Keratinocyte (primary cell): ENCODE measurements at places on chromosomes 3 and 15. TPM values are rescaled to one million over a fixed set of nuclear protein-coding genes. Genes with fewer than 3 reads are reported as not detected.

DNA sequence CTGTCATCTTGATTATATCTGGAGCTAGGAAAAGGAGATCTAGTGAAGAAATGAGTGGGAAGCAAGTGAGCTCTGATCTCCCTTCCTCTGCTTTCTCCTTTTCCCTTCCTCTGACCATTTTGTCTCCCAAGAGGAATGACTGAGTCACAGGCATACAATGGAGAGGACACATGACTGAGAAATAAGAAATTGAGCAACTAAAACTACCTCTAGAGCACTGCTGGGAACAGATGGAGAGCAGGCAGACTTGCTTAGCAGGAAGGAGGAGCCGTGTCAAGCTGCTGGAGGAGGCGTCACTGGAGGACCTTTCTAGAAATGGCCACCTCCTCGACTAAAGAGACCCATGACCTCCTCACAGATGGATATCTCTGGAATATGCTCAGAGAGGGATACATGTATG, 66.9 kb upstream of the MYO5C start:
- H3K4me1 ChIP-seq, result no peaks in the 10 kb centered on the region
- DNase-seq, result peak; percentile 23
- no peak overlapping the region for H3K4me3 ChIP-seq

- DNase-seq, result no peak
- peaks cover 53% of the 10 kb centered on the region for H3K4me1 ChIP-seq
- H3K27ac ChIP-seq, result peak overlapping the region; percentile 98
- H3K27me3 ChIP-seq, result no peaks in the 10 kb centered on the region
- no peak overlapping the region for H3K4me3 ChIP-seq
Measured at GRCh38 chr3:14141602-14142341, 16.9 kb downstream of the TMEM43 start.

- H3K27me3 ChIP-seq, result no peaks in the 10 kb centered on the region
- no peak overlapping the region for H3K4me3 ChIP-seq
- H3K36me3 ChIP-seq, result no peaks in the 10 kb centered on the region
- DNase-seq, result no peak
- H3K27ac ChIP-seq, result no peak overlapping the region
Measured at GRCh38 chr3:165446555-165446954, 250.4 kb upstream of the SLITRK3 start.

- no peaks in the 10 kb centered on the region for H3K4me1 ChIP-seq
- no peak for DNase-seq
- peaks cover 2% of the 10 kb centered on the region for H3K36me3 ChIP-seq
- H3K4me3 ChIP-seq, result no peak overlapping the region
- H3K27ac ChIP-seq, result no peak overlapping the region
- no peaks in the 10 kb centered on the region for H3K27me3 ChIP-seq
Measured at GRCh38 chr3:124974691-124975090, 40.1 kb upstream of the MUC13 start.

LDHAL6B gene
- polyA plus RNA-seq, result not detected in 3 replicates

- H3K27ac ChIP-seq, result no peak overlapping the region
- no peak for DNase-seq
- H3K4me1 ChIP-seq, result no peaks in the 10 kb centered on the region
- peaks cover 9% of the 10 kb centered on the region for H3K36me3 ChIP-seq
- H3K27me3 ChIP-seq, result no peaks in the 10 kb centered on the region
- no peak overlapping the region for H3K4me3 ChIP-seq
Measured at GRCh38 chr15:72342385-72342784, 22.4 kb upstream of the CELF6 start.

EXD1 gene
- 0.02 to 0.17 TPM (median 0.16 TPM) in 3 replicates for polyA plus RNA-seq

EAF1 gene
- polyA plus RNA-seq, result 13.5 to 13.7 TPM (median 13.6 TPM) in 3 replicates

- no peak for DNase-seq
- H3K36me3 ChIP-seq, result no peaks in the 10 kb centered on the region
- no peak overlapping the region for H3K27ac ChIP-seq
Measured at GRCh38 chr15:98983334-98983733, 24.3 kb downstream of the PGPEP1L start.

SI gene
- not detected in 3 replicates for polyA plus RNA-seq

LSAMP gene
- polyA plus RNA-seq, result 0.12 TPM in 2 of 3 replicates, not detected in the other

DNA sequence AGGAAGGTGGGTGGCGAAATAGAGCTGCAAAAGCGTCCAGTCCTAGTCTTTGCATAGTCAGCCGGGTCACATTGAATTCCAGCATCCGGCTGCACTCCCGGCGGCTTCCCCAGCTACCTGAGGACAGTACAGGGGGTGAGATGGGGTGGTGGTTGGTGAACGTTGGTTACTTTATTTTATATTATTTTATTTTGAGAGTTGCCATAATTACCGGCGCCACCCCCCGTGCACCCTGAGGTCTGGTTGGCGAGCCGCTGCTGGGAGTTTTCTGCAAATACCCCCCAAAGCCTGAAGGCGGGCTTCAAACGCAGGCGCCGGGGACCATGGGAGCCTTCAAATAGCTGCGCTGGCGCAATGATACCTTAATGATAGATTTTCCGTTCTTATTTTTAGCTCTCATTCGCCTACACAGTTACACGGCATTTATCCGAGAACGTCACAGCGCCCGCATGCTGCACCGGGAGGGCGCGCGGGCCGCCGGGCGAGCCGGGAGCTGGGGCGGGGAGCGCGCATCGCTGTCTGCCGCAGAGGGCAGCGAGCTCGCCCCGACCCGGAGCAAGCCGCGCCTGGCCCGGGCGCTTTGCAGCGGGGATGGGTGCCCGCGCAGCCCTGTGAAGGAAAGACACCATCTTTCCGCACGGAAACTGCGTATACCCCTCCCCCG, 756 bp upstream of the RASGRF1 start:
- H3K27ac ChIP-seq, result no peak overlapping the region
- H3K4me1 ChIP-seq, result no peaks in the 10 kb centered on the region
- H3K27me3 ChIP-seq, result peaks cover 58% of the 10 kb centered on the region
- no peaks in the 10 kb centered on the region for H3K36me3 ChIP-seq
- no peak for DNase-seq
- no peak overlapping the region for H3K4me3 ChIP-seq

- no peak overlapping the region for H3K4me3 ChIP-seq
- no peak for DNase-seq
- no peaks in the 10 kb centered on the region for H3K27me3 ChIP-seq
- H3K27ac ChIP-seq, result peak overlapping the region; percentile 61
- H3K4me1 ChIP-seq, result peaks cover 36% of the 10 kb centered on the region
Measured at GRCh38 chr15:89772932-89773583, 3.1 kb upstream of the MESP2 start.

- peaks cover 4% of the 10 kb centered on the region for H3K4me1 ChIP-seq
- H3K27me3 ChIP-seq, result no peaks in the 10 kb centered on the region
Measured at GRCh38 chr15:45391746-45392583, 13.6 kb upstream of the GATM start.

DNA sequence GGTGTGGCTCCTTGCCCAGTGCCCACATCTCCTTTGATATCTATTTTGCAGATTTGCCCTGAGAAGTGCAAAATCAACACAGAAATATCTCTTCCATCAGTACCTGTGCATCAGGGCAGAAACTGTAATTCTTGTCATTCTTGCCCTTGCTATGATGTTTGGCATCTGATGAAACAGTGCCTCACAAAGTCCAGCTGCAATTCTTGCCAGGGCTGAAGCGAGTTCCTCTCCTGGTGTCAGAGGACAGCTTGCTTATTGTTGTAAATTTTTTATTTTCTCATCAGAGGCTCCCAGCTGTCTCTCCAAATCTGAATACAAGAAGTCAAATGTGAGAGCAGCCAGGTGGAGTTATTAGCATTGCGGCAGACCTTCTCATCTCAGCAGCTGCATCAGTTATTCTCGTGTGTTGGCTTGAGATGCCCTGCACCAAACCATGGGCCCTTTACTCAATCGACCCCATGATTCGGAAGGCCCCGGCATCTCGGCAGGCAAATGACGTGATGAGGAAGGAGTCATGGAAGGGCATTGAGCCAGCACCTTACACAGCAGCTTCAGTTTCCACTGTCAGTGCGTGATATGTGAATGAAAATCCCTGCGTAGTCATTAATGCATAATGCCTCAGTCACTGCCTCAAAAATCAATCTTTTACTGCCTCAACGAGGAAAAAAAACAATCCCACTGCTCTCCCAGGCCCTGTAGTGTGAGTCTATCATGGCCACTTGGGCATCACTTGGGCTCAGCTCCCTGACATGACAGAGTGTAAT, 93.4 kb downstream of the CCNL1 start:
- H3K4me3 ChIP-seq, result no peak overlapping the region
- no peaks in the 10 kb centered on the region for H3K27me3 ChIP-seq
- no peak overlapping the region for H3K27ac ChIP-seq
- no peak for DNase-seq
- H3K36me3 ChIP-seq, result no peaks in the 10 kb centered on the region

- H3K27ac ChIP-seq, result no peak overlapping the region
- no peak for DNase-seq
- peaks cover 12% of the 10 kb centered on the region for H3K36me3 ChIP-seq
- no peak overlapping the region for H3K4me3 ChIP-seq
Measured at GRCh38 chr3:126613479-126614188, 41.3 kb downstream of the TXNRD3 start.
